ENCODE measurements at places on chromosomes 12 and 14.

- DNase-seq: no peak
Observed at GRCh38 chr12:28104903-28105864, 85.1 kb upstream of the CCDC91 start.

DNA sequence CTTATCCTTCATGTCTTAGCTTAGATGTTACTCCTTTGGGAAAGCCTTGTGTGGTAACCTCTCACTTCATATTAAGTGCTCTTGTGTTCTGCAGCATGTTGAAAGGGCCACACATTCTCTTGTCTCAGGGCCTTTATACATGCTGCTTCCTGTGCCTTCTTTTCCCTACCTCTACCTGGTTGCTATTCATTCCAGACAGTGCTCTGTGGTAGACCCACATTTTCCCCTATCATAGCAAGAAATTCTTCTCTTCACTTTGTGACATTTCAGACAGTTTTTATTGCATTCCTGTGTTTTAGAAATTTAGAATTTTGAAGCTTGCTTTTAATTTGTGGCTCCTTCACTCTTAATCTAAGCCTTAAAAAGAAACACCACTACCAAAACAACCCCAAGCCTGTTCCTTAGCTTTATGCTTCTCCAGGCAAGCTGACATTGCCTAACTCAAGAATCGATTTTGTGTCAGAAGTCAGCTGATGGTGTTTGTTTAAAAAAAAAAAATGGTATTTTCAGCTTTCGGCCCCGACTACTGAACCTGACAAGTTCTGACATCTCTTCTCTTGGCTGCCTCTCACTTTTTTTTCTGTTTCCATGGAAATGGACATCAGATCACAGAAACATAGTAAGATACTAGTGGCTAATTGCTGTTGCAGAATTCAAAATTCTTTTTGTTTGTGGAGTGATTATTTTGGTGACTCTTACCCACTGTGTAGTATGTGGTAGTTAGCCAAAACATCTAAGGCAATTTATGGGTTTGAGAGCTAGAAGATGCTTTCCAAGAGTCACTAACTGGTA lies 156.3 kb downstream of the NUBPL start:
- no peak for DNase-seq

- DNase-seq: no peak
Observed at GRCh38 chr14:71372411-71372838, 465.2 kb downstream of the PCNX1 start.

DNA sequence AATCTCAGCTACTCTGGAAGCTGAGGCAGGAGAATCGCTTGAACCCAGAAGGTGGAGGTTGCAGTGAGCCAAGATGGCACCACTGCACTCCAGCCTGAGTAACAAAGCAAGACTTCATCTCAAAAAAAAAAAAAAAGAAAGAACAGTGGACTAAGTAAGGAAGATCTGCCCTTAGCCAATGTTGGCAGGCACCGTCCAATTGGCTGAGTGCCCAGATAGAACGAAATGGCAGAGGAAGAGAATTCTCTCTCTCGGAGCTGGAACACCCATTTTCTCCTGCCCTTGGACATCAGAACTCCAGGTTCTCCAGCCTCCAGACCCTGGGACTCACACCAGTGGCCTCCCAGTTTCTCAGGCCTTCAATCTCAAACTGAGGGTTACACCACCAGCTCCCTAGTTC lies 49.9 kb downstream of the ESR2 start:
- DNase-seq: no peak

GRCh38 chr14:100524233-100524932 lies 62.8 kb downstream of the BEGAIN start:
- no peak for DNase-seq

DNA sequence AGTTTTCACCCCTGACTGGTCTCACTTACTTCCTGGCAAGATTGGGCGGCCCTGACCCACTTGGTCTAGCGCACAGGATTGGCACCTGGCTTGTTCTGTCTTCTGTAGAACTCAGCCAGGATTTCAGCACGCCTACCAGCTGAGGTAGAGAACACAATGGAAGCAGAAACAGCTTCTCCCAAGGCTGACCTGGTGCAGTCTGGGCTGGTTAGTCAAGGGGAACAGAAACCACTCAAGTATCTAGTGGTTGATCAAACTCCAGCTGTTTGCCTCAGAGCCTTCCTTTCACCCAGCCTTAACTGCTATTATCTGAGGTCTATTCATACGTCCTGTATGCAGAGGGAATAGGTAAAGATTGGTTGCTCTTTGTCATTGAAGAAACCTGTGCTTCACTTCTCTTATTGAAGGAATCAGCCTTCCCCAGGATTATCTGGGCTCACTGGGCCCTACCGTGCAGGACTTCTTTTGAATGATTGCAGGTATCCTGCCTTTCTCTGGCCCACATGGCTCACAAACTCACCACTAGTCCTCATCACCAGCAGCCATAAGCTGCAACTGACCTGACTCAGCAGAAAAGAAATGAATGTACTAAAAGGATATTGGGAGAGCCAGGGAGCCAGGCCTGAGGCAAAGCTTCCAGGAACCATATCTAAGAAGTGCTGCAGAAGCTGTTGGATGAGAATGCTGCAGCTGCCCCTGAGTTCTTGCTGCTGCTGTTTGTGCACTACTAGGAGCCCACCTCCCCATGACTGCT lies 2.5 kb upstream of the PLEKHD1 start:
- DNase-seq: no peak

DNA sequence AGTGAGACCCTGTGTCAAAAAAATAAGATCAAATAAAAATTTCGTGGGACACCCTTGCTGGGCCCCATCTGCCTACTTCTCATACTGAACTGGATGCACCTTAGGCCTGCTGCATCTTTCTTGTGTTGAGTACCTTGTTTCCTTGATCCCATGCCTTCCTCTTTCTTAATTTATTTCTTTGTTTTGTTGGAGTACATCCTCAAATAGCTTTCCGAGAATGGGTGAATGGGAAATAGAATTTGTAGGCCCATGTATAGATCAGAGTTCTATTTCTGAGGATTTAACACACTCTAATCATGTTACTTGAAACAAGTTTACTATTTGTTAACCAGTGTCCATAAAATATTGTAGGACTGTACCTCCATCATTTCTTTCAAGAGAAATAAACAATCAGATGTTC lies 23.6 kb downstream of the KCNMB4 start:
- DNase-seq: no peak

- peak; percentile 66 for DNase-seq
Observed at GRCh38 chr12:50166799-50167048, 445 bp downstream of the CERS5 start.

GRCh38 chr12:76551482-76551888 lies 8.1 kb downstream of the OSBPL8 start:
- DNase-seq: no peak

DNA sequence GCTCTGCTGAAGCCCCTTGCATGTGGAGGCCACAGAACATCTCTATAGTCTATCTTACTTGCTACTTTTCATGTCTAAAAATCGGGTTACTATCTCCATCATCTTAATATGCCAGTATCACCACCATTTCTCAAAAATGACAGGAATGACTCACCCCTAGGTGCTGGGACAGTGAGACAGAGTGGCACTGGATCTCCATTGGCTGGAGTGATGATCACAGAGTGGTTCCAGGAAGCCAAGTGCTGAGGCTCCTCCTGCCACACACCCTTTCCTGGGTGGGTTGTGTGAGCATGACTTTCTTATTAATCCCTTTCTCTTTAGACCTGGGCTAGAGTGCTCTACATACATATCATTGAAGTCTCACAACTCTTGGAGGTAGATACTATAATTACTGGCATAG lies 3.3 kb upstream of the ASCL1 start:
- peak; percentile 78 for DNase-seq

- DNase-seq: no peak
Observed at GRCh38 chr12:6791931-6792520, 2.7 kb downstream of the CD4 start.

- DNase-seq: no peak
Observed at GRCh38 chr12:129615001-129615400, 288.8 kb downstream of the TMEM132D start.

DNA sequence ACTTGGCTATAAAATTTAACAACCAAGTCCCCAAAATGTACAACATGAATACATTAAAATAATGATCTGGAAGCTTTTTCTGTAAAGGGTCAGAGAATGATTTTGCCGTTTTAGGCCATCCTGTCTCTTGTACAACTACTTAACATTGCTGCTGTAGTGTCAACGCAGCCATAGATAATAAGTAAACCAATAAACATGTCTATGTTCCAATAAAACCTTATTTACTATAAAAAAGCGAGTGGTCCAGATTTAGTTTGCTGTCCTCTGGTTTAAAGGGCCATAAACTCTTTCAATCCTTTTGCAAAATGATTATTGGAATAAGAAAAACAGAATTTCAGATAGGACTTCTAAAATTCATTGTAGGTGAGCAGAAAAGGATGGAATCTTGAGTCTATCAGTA lies 29.2 kb downstream of the SBNO1 start:
- DNase-seq: no peak

DNA sequence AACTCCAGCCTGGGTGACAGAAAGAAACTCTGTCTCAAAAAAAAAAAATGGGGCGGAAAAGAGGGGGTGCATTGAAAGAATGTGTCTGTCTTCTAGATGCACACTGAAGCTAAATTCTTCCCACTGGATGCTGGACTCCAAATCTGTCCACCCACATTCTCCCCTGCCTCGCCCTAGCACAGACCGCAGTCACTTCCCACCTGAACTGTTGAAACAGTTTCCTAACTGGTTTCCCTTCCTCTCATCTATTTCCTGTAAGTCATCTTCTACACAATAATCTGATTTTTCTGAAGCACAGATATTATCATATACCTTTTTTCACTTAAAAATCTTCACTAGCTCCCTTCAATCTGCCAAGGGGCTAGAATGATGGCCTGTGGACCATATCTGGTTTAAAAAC lies 1.5 kb upstream of the HCAR1 start:
- peak; percentile 61 for DNase-seq

GRCh38 chr12:79546466-79547043 lies 144.2 kb downstream of the PAWR start:
- no peak for DNase-seq

DNA sequence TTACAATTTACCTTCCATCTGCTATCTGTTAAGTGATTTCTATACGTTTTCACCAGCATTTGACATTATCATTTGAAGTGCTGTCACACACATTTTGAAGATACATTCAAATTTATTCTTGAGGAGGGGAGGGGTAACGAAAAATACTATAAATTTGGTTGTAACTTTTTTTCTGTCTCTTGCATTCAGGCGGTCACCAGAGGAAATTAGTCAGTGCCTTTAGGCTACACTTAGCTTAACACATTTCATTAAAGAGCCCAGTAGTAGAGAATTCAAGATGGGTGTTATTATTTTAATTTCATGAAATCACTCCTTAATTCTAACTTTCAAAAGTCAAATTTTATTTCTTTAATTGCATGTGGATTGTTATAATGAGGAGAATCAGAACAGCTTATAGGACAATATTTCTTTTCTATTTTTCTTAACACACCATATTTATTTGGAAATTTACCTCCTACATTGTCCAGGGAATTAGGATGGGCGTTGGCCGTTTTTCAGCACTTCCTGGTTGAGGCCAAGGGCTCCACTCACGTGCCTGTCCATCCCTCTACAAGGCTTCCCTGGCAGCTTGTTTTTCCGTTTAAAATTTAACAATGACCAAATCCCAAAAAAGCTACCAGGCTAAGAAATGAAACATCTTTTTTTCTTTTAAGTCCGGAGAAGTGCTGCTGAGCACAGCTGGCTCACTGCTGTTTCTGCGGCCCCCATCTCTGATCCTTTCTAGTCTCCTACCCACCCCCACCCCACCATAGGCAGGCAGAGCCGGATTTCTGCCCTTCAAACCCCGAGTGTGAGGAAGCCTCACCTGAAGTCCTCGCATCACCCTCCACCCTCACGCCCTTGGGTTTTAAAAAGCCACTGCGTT lies 1.1 kb upstream of the FAR2 start:
- DNase-seq: no peak

GRCh38 chr14:68939893-68940613 lies 39.0 kb downstream of the ACTN1 start:
- no peak for DNase-seq

DNA sequence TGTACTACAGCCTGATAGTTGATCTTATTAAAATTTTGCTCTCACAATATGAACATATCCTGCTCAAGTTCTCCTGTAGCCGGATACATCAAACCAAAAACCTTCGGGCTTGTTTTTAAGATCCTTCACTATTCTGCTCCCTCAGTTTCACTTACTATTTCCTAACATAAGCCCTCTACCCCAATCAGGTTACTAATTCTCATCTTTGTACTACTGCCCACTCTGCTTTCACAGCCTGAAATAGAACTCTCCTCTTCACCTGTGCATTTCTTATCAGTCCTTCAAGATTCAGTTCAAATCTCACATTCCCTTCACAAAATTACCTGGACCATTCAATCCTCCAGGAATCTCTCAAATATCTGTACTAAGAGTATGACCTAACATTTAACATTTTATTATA lies 14.2 kb downstream of the PAWR start:
- no peak for DNase-seq

DNA sequence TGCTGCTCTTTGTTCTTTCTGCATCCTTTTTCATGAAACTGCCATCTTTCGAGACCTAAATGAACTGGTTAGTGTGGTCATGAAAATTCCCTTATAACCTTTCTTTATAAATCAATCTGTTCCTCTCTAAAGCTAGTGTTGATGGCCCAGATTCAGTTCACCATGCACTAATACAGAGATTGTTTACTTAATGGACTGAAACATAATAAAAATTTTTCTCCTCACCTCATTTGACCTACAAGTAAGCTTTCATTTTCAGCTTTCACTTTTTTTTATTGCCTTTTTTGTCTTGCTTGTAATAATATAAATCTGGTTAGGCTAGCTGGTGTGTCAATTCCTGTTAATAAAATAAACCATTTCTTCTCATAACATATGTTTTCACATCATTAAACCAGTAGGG lies 183.8 kb downstream of the CCDC59 start:
- no peak for DNase-seq

GRCh38 chr12:29754235-29755189 lies 29.2 kb downstream of the TMTC1 start:
- no peak for DNase-seq

All from activated CD4-positive, alpha-beta T cell treated with anti-CD3 and anti-CD28 coated beads, Interleukin-10, Interleukin-2, amounts not matched to agents 100 ng/mL and 50 ng/mL, durations not matched to agents 16 hours and 8 hours (primary cell).